ENCODE measurements at places on chromosomes 3 and 15.

DNA sequence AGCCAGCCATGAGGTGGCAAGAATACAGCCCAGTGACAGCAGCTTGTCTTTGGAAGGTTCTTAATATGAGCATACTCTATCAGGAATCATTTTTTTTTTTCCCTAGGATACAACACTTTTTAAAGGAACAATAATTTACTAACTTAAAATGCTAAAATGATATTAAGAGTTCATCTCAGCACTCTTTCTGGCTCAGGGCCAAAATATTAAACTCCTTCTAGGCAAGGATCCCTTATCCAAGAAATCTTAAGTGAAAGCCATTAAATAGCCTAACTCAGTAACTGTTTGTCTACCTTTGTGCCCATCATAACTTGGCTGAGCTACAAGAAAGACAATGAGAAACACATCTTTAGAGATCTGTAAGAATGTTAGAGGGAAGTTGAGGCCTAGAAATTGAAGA is 529.5 kb upstream of the TGFBR2 start:
- DNase-seq = no peak

- no peak for DNase-seq
Observed at GRCh38 chr3:130905551-130905950, 11.7 kb downstream of the ATP2C1 start.

DNA sequence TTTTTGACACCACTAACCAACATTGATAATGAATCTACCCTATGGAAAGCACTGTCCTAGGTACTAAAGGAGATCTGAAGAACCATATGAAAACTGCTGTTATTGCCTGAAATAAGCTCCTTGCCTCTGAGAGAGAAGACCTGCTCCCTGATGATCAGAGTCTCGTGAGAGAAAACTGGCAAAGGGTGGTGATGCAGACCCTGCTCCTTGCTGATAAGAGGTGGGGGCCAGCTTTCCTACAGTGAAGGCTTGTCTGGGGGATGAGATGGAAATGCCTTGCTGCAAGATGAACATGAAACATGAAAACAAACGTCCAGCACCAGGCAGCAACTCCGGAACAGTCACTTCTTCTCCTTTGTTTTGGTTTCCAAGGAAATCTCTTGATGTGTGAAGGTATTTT is 31.9 kb downstream of the RASGRP1 start:
- DNase-seq = no peak

DNA sequence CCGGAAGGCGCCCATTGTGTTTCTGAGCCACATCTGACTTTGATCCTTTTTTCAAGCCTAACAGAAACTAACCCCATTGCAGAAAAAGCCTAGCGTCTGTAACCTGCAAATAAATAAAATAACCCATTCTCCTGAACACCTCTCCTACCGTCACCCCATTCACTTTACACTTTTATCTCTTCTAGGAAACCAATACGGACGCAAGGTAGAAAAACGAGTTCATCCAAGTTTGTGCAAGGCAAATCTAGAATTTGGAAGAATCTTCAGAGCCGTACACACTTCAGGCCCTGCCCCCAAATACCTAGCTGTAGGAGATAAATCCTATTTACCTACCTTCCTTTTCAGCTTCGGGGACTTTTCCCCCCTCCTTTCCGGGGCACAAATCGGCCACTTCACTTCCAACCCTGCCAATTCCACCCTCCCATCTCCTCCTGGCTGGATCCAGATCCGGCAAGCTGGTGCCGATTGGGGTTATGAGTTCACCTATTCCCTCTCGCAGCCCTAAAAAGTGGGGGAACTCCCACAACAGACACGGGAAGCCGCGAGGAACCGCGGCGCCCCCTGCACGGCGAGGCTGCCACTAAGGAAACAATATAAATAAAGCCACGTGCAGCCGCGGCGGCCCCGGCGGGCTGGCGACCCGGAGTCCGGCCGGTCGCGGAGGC is 987 bp downstream of the PRTG start:
- no peak for DNase-seq

DNA sequence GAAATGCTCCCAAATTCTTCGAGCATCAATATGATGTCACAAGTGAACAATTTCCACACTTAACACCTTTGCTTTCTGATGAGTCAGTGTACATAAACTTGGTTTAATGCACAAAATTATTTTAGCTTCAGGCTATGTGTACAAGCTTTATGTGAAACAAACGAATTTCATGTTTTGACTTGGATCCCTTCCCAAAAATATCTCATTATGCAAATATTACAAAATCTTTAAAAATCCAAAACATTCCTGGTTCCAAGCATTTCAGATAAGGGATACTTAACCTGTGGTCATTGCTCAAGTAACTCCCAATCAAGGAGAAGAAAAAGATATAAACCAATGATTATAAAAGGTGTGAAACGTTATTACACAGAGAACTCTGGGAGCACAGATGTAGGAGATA is 25.2 kb downstream of the RAB5A start:
- DNase-seq = no peak

DNA sequence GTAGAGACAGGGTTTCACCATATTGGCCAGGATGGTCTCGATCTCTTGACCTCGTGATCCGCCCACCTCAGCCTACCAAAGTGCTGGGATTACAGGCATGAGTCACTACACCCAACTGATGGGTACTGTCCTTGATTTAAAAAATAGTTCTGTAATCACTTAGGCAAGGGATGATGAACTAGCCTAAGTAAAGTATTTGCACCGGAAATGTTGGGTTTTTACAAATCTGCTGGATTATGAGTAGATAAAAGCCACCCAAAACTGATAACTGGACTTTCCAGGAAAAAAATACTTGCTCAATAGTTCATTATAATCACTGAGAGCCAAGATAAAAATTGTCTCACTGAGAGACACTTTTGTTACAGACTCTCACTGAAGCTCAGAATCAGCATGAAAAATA is 218.0 kb downstream of the WNT5A start:
- no peak for DNase-seq

GRCh38 chr3:188752850-188753249 is 418.9 kb upstream of the TPRG1 start:
- DNase-seq = no peak

DNA sequence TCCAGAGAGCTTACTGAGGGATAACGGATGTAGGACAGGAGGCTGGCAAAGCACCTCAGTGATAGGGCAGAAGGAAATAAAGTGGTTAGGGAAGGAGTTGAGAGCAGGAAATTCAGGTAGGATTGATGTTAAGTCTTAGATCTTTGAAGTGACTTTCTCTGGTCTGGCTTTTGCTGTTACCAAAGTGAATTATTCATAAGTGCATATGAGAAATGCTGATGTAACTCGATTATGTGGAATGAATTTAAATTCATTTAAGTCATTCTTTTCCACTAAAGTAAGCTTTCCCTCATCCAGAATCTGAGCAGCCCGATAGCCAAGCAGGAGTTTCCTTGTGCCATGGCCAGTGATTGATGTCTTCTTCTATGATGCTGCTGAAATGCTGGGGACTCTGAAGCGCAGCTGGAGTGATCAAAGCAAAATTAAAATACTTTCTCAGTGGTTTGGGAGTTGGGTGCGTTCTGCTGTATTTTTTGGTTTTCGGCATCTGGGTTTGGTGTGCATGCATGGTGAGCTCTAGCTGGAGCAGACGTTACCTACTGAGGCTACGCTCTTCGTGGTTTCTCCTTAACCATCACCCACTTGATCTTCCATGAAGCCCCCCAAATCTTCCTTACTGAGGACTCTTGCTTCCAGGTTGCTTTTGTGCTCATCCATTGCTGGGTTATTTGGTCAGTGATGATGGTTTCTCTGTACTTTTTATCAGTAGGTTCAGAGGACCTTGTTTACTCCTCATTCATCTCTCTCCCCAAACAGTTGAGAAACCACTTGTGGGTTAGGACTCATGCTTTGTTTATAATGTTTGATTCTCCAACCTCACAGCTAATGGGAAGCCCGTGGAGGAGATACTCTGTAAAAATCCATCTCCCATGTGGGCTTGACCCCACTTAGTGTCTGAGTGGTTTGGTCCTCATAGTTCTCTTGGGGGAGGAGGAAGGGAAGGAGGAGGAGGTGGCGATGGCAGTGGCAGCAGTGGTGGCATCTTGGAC is 72.5 kb downstream of the IGF1R start:
- DNase-seq = no peak

GRCh38 chr3:23994244-23994569 is 49.1 kb downstream of the NR1D2 start:
- no peak for DNase-seq

- DNase-seq = no peak
Observed at GRCh38 chr15:39100106-39100660, 480.7 kb upstream of the THBS1 start.

GRCh38 chr3:147360646-147361453 is 45.5 kb downstream of the ZIC4 start:
- DNase-seq = no peak

DNA sequence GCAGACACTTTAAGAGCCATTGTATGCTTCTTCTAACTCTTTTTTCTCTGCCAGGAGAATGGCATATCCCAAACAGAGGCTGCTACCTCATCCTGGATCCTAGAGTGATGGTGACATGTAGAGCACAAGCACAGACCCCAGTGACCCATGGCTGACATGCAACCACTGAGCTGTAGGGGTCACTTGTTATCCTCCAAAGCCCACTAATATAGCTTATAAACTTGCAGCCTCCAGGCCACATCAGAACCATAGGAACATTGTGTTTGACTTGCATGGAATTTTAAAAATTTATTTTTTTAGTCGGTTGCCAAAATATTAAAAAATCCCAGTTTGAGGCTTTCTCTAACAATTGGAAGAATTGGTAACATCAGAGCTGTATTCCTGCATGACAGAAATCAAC is 283.0 kb upstream of the WNT5A start:
- DNase-seq = no peak

- no peak for DNase-seq
Observed at GRCh38 chr3:126679318-126679751, 24.4 kb upstream of the TXNRD3 start.

DNA sequence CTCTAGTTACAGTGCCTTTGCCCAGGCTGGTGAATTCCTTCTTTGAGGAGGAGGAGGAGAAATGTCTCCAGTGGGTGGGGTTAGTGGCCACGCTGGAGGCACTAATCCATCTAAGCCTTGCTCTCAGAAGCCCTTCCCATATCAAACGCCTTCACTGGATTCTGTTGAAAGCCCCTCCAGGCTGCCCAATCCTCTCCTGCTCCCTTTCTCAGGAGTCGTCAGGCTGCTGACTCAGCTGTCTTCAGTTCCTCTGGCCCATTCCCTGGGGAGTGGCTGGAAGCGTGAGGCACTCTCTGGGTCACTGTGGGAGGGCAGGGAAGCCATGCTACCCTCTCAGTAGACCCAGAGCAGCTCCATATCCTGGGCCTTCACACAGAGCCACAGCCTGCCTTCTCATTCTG is 2.7 kb downstream of the AP2M1 start:
- no peak for DNase-seq

DNA sequence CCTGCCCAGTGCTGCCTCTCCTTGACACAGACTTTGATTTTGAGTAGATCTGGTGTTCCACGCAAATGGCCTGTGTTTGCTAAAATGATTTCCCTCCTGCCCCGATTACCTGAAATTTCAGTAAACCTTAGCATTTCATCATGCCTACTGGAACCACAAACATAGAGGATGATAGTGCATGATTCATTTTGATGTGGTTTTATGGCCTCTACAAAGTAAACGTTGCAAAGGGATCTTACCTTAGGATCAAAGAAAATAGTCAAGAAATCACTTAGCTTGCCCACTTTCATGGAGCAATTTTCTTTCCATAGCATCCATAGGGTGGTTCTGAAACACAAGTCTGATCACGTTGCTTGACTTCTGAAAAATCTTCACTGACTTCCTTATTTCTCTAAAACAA is 524.6 kb upstream of the ATP11B start:
- DNase-seq = no peak

DNA sequence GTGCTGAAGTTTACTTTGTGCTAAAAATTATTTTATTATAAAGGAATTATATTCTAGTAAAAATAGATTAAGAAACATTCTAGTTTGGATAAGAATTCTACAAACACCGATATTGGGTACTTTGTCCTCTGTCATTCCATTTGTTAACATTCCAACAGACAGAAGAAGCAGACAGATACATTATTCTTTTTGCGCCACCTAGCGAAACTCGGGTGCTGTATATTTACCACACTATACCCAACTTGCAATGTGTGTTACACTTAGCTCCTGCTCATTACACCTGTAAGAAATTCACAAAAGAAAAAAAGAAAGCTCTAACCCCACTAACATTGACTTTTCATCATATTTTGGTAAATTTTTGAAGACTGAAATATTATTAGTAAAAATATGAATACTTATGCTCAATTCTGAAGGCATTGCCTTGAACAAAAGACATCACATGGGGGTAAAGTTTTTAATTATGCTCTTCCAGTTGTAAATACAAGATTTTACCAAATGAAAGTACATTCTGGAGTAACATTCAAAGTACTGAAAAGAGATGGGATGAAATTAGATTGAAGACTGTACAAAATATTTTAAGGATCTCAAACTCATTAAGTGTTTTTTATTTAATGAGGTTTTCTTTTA is 136.5 kb upstream of the MLF1 start:
- DNase-seq = peak; percentile 40

GRCh38 chr15:39051626-39052322 is 487.2 kb upstream of the RASGRP1 start:
- DNase-seq = no peak

GRCh38 chr3:116408473-116408872 is 36.8 kb downstream of the LSAMP start:
- DNase-seq = no peak
